ENCODE measurements at places on chromosomes 3 and 15.

DNA sequence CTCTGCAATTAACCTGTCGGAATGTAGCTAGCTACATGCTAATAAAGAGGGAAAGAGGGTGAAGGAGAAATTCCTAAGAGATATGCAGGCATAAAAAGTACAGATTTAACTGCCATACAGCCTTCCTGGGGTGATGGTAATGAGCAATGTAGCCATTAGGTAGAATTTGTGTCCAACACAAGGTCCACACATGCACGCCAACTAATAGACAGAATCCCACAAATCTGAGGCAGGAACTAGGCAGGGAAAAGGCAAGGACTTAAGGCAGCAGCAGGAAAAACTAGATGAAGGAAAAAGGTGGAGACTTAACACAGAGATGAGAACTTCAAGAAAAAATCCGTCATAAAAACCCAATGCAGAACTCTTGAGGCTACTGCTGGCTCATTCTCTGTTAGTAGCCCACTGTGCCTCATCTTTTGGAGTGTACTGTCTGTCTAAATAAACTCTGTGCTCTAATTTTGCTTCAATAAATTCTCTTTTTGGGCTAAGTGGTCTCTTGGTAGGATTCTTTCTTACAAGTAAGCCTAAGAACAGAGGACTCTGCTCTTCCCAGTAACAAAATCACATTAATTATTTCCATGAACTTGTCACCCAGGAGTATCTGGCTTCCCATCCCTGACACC, 81.5 kb downstream of the BTLA start:
- DNase-seq = no peak

DNA sequence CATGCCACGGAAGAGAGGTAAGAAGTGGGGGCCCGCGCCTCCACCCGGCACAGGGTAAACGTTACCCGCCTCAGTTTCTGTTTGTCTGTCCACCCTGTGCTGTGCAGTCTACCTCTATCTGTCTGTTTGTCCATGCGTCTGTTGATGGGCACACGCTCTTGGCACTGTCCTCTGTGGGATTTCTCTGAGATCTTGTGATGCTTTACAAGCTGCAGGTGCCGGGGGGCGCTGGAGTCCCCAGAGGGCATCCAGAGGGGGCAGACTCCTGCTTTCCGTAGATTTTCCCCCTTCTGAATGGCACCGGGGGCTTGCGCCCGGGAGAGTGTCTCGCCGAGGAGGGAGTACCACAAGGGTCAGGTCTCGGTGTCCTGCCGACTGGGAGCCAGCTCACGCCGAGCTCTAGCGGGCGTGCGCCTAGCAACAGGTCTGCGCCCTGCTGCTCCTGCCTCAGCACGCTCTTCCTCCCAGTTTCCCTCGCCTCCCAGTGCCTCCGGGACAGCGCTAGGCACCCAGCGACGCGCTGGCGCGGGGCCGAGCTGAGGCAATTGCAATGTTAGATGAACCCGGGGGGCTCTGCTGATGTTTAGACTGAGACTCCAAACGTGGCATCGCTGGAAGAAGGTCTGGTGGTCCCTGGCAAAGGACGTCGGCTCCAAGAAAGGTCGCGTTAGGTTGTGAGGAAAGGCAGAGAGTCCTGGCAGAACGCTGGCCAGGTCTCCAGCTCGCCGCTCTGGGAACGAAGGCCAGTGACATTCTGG, 667 bp downstream of the CEMIP start:
- peak; percentile 11 for DNase-seq

DNA sequence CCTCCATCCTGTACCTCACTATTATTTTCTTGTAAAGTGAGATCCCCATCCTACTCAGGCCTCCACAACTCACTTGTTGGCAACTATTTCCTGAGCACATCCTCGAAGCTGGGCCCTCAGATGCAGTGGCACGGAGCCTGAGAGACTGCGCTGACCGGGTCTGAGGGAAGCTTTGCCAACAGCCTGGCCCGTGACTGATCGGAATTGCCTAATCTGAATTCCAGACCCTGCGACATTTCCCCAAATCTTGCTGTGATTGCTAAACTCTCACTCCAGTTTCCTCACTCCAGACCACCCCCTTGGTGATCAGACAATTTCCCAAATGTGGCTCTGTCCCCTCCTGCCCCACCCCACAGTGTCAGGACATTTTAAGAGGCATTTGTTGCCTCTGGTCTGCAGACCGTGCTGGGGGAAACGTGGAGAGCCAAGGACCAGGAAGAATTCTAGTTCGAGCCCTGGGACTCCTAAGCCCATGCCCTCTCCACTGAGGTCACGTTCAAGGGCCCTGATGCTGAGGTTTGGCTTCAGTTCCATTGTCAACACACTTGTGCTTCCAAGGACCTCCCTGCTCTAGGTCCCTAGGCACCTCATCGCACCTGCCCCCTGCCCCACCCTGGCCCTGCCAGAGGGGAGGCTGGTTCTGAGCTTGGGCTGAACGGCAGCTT, 22.8 kb downstream of the KLHL25 start:
- peak; percentile 26 for DNase-seq

- DNase-seq = no peak
Observed at GRCh38 chr3:52046186-52046901, 10.0 kb downstream of the DUSP7 start.

DNA sequence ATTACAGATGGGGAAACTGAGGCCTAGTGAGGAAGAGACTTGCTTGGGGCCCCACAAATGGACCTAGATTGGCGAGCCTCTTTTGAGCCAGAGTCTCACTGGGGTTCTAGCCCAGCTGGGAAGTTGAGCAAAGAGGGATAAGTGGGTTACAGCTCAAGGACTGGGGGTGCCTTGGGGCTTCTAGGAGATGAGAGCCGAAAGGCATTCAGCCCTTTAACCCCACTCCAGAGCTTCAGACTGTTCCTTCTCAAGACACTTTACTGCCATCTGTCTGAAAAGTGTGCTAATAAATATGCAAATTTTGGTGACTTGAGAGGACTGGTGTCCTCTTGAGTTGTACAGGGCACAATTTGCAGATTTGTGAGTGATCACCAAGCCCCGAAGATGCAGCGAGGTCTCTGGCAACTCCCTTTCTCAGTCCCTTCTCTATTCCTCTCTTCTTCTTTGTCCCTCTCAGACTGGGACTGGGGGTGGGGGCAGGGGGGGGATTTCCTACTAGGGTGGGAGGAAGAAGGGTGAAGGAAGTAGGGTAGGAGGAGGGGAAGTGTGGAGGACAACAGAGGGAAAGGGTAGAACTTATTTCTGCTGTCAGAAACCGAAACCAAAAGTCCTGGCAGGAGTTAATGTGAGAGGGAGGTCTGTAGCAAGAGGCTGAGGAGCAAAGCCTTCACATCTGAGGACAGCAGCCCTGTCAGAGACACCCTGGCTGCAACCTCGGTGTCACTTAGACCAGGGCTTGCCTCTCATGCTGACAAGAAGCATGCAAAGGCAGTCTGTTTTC, 16.2 kb upstream of the ANKDD1A start:
- peak; percentile 41 for DNase-seq

Measured in transverse colon (tissue), 4 donors.